ENCODE measurements at places on chromosomes 7 and 10.

DNA sequence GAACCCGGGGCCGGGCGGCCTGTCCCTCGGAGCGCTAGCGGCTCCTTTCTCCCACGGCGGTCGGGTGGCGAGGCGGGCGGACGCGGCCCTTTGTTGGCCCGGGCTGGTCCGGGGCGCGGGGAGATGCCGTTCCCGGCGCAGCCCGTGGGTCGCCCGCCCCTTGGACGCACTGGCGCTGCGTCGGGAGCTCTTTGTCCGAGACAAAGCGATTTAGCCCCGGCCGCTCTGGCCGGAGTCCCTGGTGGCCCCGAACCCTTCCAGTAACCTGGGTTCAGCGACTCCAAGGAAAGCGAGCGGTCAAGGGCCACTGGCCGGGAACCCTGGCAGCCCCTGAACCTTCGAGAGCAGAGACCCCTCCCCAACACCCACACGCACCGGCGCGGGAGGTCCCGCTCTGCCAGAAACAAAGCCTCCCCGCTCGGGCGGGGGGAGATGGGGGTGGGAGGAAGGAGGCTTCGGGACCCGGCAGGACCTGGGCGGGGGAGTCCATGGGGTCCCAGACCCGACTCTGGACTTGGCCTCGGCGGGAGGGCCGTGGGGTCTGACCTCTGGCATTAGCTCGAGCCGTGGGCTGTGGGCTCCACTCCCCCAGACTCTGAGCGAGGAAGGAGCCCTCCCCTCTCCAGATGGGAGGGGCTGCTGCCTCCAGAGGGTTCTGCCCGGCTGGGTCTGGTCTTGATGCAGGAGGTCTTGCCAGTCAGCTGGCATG is 836 bp downstream of the DPYSL4 start:
- no peak for DNase-seq

DNA sequence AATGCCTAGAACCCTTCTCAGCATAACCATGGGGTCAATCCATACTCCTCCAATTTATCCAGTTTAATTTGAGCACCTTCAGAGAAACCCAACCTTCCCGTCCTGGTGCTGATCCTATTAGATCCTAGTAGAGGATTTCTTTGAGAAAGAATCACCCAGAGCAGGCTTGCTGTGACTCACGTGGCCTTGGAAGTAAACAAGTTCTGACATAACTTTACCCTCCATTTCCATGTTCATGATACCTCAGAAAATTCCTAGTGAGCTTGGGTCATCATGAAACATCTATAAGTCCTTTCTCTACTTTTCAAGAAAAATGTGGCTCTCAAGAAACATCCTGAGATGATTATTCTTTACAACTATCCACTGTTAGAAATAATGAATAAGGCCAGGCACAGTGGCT is 71.7 kb downstream of the PRLHR start:
- DNase-seq: no peak

DNA sequence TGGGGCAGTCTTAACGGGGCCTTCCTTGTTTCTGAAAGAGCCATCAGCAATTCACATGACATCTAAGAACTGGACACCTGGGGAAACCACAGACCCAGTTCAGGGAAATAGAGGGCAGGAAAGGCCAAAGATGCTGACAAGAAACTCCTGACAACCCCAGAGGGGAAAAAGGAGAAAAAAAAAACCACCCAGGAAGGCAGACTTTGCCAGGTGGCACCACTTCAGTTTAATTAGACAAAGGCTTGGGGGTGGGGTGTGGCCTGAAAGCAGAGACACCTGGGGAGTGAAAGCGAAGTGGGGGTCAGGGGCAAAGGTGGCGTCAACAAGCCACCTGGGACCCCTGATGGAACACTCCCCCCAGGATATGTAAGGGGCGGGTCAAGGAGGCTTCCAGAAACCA is 53.6 kb downstream of the RAB11FIP2 start:
- DNase-seq: no peak

- no peak for DNase-seq
These were observed 250.7 kb downstream of the TNS3 start for GRCh38 chr7:47331179-47331565.

- peak; percentile 20 for DNase-seq
These were observed 569 bp downstream of the ZNF316 start for GRCh38 chr7:6637544-6638229.

DNA sequence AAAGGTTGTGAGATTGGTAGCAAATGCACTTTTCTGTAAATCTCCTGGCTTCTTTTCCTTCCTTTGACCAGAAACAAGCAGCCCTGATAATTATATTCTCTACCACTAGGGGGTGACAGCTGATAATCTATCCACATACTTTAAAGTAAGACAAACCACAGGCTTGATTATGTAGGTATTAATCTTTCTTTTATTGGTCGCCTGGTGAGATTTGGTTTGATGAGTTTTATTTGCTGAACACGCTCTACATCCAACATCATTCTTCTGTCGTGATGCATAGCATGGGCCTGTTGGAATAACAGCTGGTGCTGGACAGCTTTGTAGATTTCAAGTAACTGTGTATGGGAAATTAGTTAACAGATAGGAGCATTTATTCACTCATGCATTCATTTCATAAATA is 63.5 kb downstream of the ZNF365 start:
- DNase-seq: no peak

DNA sequence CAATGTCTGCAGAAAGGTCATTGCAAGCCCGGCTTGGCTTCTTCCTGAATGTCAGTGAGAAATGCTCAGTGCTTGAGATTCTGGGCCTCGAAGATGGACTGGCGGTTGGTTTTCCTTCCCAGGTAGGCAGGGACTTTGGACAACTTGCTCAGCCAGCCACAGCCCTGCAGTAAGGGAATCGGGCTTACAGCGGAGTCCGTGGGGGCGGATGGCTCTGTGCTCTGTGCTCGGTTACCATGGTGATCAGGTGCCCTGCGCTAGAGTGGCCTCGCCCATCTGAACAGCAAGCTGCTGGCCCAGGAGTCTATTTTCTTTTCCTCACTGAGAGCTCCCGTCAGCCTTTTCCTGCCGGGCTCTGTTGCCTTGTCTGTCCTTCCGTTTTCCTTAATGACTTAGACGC is 77.8 kb upstream of the SH2B2 start:
- DNase-seq: no peak

- DNase-seq: no peak
These were observed 8.2 kb upstream of the PHYH start for GRCh38 chr10:13308096-13308495.

DNA sequence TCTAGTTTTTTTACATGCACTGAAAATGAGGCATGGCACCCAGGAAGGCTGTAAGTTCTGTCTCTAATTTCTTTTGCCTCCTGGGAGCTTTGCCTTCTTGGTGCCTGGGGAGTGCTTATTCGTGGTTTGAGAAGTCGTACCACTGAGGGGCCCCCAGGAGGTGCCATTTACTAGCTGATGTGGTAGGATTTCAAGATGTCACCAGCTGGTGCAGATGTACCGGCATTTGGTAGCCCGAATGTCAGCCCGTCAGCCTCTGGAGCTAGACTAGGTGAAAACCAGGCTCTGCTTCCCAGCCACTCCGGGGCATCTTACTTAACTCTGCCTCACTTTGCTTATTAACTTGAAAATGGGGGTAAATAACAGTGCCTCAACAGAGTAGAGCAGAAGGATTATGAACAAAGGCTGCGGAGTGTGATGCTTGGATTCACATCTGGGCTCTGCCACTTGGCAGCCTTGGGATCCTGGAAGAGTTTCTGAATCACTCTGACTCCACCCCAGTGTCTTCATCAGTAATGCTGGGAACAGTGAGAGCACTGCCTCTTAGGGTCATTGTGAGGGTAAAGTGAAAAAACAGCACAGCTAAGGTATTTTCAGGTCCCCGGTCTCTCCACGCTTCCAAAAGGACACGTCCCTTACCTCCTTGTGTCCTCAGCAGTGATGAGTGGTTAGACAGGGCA is 31.4 kb upstream of the BTBD16 start:
- DNase-seq: no peak

DNA sequence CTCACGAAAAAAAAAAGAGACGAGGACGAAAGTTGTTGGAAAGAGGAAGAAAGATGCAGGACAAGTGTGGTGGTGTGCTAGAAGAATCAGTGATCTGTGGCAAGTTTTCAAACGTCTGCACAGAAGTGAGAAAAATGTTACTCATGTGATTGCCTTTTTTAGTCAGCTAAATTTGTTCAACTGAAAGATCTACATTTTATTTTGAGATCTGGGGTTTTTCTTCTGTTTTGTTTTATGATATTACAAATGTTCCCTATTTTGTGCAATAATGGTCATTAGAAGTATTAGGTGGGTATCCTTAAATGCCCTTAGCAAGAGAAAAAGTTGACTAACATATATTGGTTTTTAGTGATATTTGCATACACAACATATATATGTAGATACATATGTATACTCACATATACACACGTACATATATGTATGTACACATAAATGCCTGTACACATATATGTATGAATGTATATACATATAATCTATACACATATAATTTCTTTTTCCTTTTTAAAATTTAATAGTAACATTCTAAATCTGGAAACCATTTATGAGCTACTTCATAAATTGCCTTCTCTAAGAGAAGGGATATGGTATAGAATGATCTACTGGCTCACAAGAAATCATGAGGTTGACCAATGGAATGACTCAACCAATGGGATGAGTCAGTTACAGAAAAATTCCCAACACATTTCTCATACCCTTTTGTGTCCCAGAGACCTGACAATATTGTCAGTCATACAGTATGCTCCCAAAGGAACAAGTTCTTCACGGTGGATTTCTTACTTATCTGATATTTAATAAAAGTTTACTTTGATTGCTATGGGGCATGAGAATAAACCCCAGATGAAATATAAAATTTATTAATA is 38.4 kb downstream of the SLC39A12 start:
- DNase-seq: no peak

- DNase-seq: no peak
These were observed 206.2 kb downstream of the TMEM178B start for GRCh38 chr7:141280100-141280499.

- DNase-seq: no peak
These were observed 41.8 kb downstream of the JCAD start for GRCh38 chr10:30017556-30017955.

- no peak for DNase-seq
These were observed 171.1 kb downstream of the GLI3 start for GRCh38 chr7:42065942-42066341.

DNA sequence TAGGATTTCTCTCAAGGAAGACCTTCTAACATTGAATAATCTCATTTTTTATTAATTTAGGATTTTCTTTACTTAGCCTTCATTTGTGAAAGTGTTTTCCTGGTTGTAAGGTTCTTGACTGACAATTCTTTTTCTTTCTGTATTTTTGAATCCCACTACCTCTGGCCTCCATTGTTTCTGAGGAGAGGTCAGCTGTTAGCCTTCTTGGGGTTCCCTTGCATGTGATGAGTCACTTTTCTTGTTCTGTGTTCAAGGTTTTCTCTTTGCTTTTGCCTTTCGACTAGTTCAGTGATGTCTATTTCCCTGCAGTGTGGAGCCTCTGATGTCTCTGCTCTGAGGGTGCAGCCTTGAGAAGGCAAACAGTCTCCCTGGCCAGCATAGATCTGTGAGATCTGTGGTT is 304.1 kb upstream of the ZNF32 start:
- DNase-seq: no peak

GRCh38 chr10:97234400-97234799 is 48.6 kb upstream of the SLIT1 start:
- no peak for DNase-seq

- no peak for DNase-seq
These were observed 151.4 kb upstream of the PITRM1 start for GRCh38 chr10:3323865-3324498.

GRCh38 chr10:102493771-102494170 is 8.7 kb downstream of the ACTR1A start:
- no peak for DNase-seq

DNA sequence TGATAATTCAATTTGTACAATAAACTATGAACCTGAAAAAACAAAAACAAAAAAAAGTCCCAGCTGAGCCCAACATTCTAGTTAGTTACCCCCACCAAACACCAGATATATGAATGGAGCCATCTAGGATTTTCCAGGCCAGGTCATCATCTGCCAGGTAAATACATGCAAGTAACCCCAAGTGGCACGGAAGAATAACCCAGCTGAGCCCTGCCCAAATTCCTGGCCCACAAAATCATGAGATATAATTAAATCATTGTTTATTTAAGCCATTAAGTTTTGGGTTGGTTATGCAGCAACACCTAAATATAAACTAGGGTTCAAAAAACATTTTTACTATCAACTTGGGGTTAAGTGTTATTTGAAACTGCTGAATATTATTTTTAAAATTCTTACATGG is 19.0 kb downstream of the PARD3 start:
- no peak for DNase-seq

DNA sequence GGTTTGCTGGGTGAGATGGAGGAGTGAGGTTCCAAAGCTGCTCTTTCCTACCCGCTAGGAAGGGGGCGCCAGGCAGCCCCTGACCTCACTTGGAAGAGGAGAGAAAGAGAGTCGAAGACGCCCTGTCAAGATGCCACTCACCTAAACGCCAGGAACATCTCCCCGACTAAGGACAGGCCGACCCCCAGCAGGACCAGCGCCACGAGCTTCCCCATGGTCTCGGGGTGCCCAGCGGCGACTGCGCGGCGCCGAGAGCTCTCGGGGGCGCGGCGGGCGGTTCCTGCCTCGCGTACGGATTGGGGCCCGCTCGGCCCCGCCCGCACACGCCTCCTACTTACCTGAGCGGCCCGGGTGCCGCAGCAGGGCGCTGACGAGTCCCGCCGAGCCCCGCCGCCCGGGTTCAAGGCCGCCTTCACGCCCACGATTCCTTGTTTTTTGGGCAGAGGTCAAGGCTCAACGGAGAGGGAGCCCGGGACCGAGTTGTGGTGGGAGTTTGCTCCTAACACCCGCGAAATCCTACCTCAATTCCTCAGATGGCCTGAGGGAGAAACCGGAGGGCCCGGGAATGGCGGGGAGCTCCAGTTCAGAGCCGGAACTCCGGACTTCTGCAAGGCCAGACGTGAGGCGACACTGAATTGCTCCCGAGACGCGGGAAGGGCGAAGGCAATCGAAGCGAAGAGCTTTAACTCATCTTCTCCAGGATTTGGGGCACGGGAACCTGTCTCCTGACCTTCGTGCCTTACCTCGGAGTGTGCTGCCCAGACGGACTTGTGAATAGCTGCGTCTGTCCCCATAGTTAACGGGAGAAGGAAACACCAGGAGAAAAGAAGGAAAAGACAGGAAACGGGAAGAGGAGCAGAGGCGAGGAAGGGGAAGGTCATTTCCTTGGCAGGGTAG is at the start of gene PON3:
TSS of gene PON3 (minus strand) at position 240 of the 897 bp plus-strand sequence. CDS start at position 215, 25 bp downstream.
- DNase-seq: no peak

GRCh38 chr7:79434867-79435266 is 18.6 kb downstream of the MAGI2 start:
- no peak for DNase-seq

DNA sequence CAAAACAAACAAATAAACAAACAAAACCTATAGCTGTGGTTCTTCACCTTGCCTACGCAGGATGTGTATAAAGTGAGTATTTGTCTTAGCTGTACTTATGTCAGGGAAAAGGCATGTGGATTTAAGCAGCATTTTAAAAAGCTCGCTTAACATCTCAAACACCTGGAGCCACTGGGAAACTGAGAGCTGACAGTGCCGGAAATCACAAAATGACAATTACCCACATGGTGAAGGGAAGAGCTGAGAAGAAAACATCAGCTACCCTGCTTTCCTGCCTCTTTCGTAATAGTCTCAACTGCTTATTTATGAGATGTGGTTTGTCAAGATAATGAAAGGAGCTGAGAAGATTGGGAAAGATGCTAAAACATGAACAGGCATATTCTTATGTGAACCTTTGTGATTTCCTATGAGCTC is 31.1 kb upstream of the MSMB start:
- no peak for DNase-seq

Measured in T-helper 1 cell (primary cell).